ENCODE measurements at places on chromosomes 13 and 19. TPM values are rescaled to one million over a fixed set of nuclear protein-coding genes. Genes with fewer than 3 reads are reported as not detected.

Gene UBE2L5
- total RNA-seq, result not detected

Gene MTUS2
- total RNA-seq, result 1.2 TPM

Gene CCDC70
- not detected for total RNA-seq

Gene ZNF677
- total RNA-seq, result 21.5 TPM

Gene OR7C1
- not detected for total RNA-seq

Gene ZNF536
- not detected for total RNA-seq

Gene NPHS1
- not detected for total RNA-seq

Gene SLC10A2
- total RNA-seq, result not detected

Gene ZNF177
- 4.4 TPM for total RNA-seq

Gene ZNF737
- 7.0 TPM for total RNA-seq

DNA sequence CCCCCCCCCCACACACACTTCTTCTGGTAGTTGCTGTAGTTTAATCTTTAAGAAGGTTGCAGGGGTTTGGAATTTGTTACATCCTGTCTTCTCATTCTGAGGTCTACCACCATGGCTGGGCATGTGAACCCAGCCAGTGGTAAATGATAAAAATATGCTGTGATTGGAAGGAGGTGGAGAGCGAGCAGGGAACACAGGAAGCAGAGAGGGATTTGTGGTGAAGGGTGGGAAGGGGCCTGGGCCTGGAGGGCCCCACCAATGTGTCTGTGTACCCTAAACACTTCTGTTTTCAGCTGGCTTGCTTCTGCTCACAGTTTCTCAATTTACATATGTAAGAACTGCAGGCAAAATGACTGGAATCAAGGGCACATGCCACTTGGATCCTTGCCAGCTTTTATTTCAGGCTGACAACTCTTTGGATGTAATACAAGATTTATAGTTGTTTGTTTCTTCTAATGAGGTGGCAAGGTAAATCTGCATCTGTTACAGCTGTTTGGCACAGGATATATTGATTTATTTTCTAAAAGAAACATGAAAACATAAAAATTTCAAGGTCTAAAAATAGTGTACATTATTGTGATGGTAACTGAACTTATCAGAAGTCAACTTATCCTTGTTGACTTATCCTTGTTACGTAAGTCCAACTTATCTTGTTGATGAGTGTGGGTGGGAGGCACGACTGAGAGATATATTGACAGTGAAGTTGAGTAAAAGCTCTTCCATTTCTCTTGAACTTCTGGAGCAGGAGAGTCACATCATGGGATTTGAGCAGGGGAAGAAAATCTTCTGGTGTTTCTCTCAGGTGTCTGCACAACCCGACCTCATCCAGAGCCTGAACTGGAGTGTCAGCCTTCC lies 313.2 kb downstream of the SHISA2 start:
- DNase-seq, result no peak
- H3K4me3 ChIP-seq, result peak overlapping the region; percentile 8
- no peaks in the 10 kb centered on the region for H3K27me3 ChIP-seq
- peak overlapping the region; percentile 85 for H3K27ac ChIP-seq
- no peaks in the 10 kb centered on the region for H3K36me3 ChIP-seq

DNA sequence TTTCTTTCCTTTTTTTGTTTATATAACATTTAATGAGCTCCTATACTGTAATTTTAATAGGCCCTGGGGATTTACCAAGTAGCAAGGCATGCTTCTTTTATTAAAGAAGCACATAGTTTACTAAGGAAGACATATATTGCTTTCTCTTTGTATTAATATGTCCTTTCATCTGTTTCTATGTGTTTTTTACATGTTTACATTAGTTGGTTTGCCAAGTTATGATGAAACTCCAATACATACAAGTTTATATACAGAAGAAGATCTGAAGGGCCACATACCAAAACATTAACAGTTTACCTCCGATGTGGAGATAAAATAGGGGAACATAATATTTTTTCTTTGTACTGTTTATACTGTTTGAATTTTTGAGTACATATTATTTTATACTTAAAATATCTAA lies 100.9 kb downstream of the LACC1 start:
- peaks cover 2% of the 10 kb centered on the region for H3K36me3 ChIP-seq
- H3K4me3 ChIP-seq, result no peak overlapping the region
- no peak for DNase-seq
- peaks cover 21% of the 10 kb centered on the region for H3K4me1 ChIP-seq
- no peaks in the 10 kb centered on the region for H3K27me3 ChIP-seq
- no peak overlapping the region for H3K27ac ChIP-seq

DNA sequence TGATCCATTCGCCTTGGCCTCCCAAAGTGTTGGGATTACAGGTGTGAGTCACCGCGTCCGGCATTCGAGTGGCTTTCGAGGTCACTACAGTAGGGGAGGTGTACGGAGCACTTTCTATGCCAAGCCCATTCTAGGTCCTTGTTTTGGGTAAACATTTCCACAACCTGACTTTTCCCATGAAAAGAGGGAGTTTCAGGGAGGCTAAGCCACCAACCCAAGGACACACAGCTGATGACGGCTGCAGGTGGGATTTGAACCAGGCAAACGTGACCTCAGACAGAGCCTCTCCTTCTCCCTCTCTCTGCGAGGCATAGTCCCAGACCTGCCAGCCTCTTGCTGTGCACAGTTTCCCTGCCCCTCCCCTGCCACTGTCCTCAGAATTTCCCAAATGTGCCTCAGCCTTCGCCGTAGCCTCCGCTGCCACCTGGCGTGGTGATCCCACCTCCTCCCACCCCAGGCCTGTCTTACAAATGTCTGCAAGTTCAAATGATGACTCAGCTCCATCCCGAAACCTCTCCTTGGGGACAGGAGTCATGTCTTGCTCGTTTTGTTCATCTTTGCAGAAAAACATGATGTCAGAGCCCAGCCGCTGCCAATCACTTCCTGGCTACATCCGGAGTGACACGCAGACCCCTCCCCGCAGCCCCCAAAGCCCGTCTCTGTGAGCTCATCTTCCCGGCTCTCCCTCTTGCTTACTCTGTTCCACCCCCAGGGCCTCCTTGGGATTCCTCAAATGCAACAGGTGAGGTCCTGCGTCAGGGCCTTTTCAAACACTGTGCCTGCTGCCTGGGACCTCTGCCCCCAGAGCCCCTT lies 6.6 kb upstream of the GADD45B start:
- H3K4me1 ChIP-seq, result peaks cover 37% of the 10 kb centered on the region
- peak overlapping the region; percentile 5 for H3K4me3 ChIP-seq
- DNase-seq, result no peak
- H3K27ac ChIP-seq, result peak overlapping the region; percentile 87
- H3K27me3 ChIP-seq, result no peaks in the 10 kb centered on the region

GRCh38 chr19:58128041-58128685 lies 22.4 kb downstream of the ZNF329 start:
- H3K4me1 ChIP-seq, result no peaks in the 10 kb centered on the region
- no peak overlapping the region for H3K27ac ChIP-seq
- peaks cover 79% of the 10 kb centered on the region for H3K36me3 ChIP-seq
- H3K4me3 ChIP-seq, result no peak overlapping the region
- DNase-seq, result no peak
- H3K27me3 ChIP-seq, result no peaks in the 10 kb centered on the region

- H3K4me3 ChIP-seq, result no peak overlapping the region
- H3K4me1 ChIP-seq, result peaks cover 3% of the 10 kb centered on the region
- no peak overlapping the region for H3K27ac ChIP-seq
- peaks cover 9% of the 10 kb centered on the region for H3K27me3 ChIP-seq
Observed at GRCh38 chr19:29770648-29771047, 41.1 kb upstream of the CCNE1 start.

GRCh38 chr19:1455336-1456120 lies 5.6 kb downstream of the APC2 start:
- H3K4me3 ChIP-seq, result no peak overlapping the region
- no peak for DNase-seq
- peaks cover 9% of the 10 kb centered on the region for H3K4me1 ChIP-seq
- peaks cover 6% of the 10 kb centered on the region for H3K36me3 ChIP-seq
- H3K27ac ChIP-seq, result no peak overlapping the region

GRCh38 chr19:50203281-50204080 lies at the start of gene MYH14:
TSS of gene MYH14 (plus strand) at chr19:50203622. CDS start at chr19:50210366, 6,744 bp downstream.
- peaks cover 10% of the 10 kb centered on the region for H3K4me1 ChIP-seq
- H3K27ac ChIP-seq, result no peak within 1 kb of the TSS
- peak; percentile 70 for DNase-seq
- H3K4me3 ChIP-seq, result peak within 1 kb of the TSS; percentile 61
- H3K27me3 ChIP-seq, result peaks cover 26% of the 10 kb centered on the region

GRCh38 chr13:74191410-74191809 lies 57.2 kb upstream of the KLF12 start:
- H3K36me3 ChIP-seq, result no peaks in the 10 kb centered on the region
- H3K27me3 ChIP-seq, result no peaks in the 10 kb centered on the region
- H3K27ac ChIP-seq, result no peak overlapping the region
- H3K4me1 ChIP-seq, result peaks cover 5% of the 10 kb centered on the region
- no peak for DNase-seq

DNA sequence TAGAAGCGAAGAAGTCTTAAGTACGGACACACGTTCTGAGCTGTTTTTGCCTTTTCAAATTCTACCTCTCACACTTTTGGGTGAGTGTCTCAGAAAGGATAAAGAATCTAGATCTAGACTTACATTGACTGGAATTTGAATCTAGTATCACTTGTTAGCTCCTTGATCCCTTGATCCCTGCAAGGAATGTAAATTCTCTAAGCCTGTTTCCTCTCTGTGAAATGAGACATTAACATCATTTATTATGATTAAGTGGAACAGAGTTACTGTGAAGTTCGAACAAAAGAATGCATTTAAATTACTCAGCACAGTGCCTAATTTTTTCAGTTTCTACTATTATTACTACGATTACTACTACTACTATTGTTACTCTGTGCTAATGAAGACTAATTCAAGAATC lies 86.6 kb upstream of the POSTN start:
- H3K4me3 ChIP-seq, result no peak overlapping the region
- peaks cover 20% of the 10 kb centered on the region for H3K4me1 ChIP-seq
- H3K27ac ChIP-seq, result peak overlapping the region; percentile 24
- DNase-seq, result no peak
- H3K36me3 ChIP-seq, result no peaks in the 10 kb centered on the region

DNA sequence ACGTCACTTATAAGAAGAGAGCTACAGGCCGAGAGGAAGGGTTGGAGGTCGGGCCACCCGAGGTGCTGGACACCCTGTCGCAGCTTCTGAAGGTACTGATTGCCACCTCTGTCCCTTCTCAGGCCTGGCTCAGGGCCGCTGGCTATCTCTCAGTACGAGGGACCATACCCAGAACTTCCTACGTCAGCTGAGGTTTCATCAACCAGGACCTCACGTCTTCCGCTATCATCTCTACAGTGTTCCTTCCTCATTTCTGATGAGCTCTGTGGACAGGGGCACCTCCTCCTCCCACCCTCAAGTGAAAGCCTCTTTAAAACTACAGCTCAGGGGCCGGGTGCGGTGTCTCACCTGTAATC lies 58.2 kb upstream of the USE1 start:
- no peaks in the 10 kb centered on the region for H3K4me1 ChIP-seq
- no peak for DNase-seq
- H3K27ac ChIP-seq, result peak overlapping the region; percentile 8
- peaks cover 19% of the 10 kb centered on the region for H3K36me3 ChIP-seq

DNA sequence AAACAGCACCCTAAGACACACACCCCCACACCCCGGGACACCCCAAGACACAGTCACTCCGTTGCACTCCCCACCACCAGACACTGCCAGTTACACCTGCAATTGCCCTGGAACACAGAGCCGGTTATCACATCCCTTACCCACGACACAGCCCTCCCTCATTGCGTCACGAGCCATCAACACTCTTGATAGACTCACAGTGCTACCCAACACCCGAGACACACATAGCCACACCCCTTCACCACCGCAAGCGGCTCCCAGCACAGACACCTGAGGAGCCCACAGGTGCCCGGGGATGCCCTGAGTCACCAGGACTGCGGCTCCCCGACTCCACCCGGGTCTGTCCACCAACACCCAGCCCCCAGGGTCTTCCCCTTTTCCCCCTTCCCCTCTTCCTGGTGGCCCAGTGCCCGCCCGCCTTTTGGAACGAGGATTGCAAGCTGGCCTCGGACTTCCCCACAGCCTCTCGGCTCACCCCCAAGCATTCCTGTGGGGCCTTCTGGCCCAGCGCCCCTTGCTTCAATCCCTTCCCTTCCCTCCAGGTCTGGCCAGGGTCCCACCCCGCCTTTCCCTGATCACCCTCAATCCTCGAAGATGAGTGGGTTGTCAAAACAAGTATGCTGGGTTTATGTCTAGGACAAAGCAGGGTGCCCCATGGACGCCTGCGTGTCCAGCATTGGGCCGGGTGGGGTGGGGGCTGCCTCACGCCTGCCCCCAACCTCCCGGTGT lies 1.7 kb upstream of the PTGER1 start:
- peak overlapping the region; percentile 93 for H3K27ac ChIP-seq
- peaks cover 6% of the 10 kb centered on the region for H3K36me3 ChIP-seq
- H3K27me3 ChIP-seq, result no peaks in the 10 kb centered on the region
- peak; percentile 85 for DNase-seq
- peaks cover 40% of the 10 kb centered on the region for H3K4me1 ChIP-seq
- peak overlapping the region; percentile 45 for H3K4me3 ChIP-seq

- H3K27me3 ChIP-seq, result peaks cover 1% of the 10 kb centered on the region
- peak overlapping the region; percentile 45 for H3K4me3 ChIP-seq
- no peaks in the 10 kb centered on the region for H3K36me3 ChIP-seq
Observed at GRCh38 chr13:41427666-41428065, 29.7 kb upstream of the RGCC start.

DNA sequence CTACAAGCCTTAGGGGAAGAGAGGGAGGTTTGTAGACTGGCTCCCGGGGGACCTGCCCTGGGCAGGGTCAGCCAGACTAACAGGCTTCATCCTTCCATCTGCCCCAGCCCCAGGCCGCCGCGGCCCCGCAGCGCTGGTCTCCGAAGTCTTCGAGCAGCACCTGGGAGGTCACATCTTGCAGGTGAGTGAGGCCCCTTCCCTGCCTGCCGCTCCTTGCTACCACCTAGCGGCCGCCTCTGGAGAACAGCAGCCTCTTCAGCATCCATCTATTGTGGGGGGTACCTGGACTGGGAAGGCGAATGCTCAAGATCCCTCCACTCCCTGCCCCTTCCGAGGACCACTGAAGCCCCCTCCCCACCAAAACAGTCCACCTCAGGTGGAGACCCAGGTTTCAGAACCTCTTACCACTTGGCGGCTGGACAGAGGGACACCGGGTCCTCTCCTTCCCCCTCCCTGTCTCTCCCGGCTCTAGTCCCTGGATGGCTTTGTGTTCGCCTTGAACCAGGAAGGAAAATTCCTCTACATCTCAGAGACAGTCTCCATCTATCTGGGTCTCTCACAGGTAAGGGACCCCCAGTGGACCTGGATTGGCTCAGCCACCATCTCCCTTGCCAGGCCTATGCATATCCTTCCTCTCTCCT lies 12.7 kb downstream of the NPAS1 start:
- no peak overlapping the region for H3K4me3 ChIP-seq
- H3K27ac ChIP-seq, result no peak overlapping the region
- H3K27me3 ChIP-seq, result peaks cover 7% of the 10 kb centered on the region
- no peaks in the 10 kb centered on the region for H3K36me3 ChIP-seq
- H3K4me1 ChIP-seq, result peaks cover 19% of the 10 kb centered on the region

GRCh38 chr13:99376132-99376531 lies 68.9 kb upstream of the GPR183 start:
- H3K4me3 ChIP-seq, result no peak overlapping the region
- no peaks in the 10 kb centered on the region for H3K27me3 ChIP-seq
- H3K4me1 ChIP-seq, result no peaks in the 10 kb centered on the region
- peaks cover 25% of the 10 kb centered on the region for H3K36me3 ChIP-seq

Data from chondrocyte (in vitro differentiated cells).